ENCODE measurements at places on chromosomes 7 and 10.

- DNase-seq: peak; percentile 42
Observed at GRCh38 chr7:142375710-142376313, 118.0 kb upstream of the PRSS58 start.

GRCh38 chr10:124578231-124579010 is 116.8 kb downstream of the LHPP start:
- no peak for DNase-seq

GRCh38 chr10:78889536-78890063 is 179.2 kb upstream of the ZMIZ1 start:
- no peak for DNase-seq

GRCh38 chr10:96673318-96674099 is 46.8 kb downstream of the PIK3AP1 start:
- peak; percentile 29 for DNase-seq

- DNase-seq: no peak
Observed at GRCh38 chr10:86649471-86650150, 4.7 kb upstream of the OPN4 start.

GRCh38 chr7:81934596-81935301 is 164.9 kb upstream of the HGF start:
- DNase-seq: no peak

DNA sequence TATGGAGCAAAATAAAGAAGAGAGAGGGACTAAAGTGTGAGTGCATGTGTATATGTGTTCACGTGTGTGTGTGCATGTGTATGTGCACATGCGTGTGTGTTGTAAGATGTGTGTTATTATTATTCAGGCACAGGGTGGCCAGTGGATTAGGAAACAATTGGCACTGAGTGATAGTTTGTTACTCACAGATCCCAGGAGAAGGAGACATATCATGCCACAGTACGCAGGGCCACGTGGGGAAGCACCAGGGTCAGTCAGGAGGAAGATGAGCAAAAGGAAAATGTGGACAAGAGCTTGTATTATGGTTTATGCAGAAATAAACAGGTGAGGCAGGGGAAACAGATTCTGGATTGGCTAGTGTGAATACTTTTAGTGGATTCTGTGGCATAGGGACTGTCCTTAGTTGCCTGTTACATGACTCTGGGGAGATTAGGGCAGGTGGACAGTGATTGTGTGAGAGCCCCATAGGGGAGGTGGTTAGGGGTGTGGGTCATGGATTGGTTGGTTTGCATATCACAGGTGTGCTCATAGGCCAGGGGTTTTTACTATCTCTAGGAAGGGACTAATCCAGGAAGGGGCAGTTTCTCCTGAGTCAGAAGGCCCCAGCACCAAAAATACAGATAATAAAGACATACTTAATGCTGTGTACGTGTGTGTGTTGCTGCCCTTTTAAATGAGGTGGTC is 90.0 kb downstream of the PLXDC2 start:
- DNase-seq: no peak

- no peak for DNase-seq
Observed at GRCh38 chr7:154836021-154836448, 166.9 kb downstream of the PAXIP1 start.

DNA sequence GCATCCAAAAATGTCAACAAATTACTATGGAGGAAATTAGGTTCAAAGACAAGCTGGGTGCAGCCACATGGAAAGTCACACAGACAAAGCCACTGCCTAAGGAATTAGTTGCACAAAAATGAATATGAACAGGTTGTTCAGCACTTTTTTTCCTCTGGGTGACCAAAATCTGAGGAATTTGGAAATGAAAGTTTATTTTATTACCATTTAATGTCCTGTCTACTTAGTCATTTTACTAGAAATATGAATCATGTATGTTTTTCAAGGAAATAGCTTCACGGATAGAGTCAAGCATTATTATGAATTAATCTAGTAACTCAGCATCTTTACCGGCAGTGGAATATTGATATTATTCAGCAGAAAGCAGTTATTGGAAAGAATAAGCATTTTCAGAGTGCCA is 106.3 kb downstream of the ANK3 start:
- DNase-seq: no peak

DNA sequence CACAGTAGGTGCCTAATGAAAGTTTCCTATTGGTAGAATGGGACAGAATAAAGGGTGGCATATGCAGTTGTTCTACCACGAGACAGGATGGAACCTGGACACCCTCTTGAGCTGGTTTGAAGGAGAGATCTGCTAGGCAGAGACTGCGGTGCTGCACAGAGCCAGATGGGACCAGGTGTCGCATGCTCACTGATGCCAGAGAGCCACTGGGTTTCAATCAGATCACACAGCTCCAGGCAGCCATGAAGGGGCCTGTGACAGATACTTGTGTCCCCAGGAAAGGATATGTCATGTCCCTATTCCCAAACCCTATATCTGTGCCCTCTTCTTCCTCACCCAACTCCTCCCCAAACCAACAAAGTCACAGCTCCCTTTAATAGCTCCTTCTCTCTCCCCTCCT is 235.7 kb downstream of the PRPF18 start:
- DNase-seq: no peak

- peak; percentile 66 for DNase-seq
Observed at GRCh38 chr10:104349623-104350126, 4.0 kb upstream of the CFAP58 start.

- DNase-seq: peak; percentile 92
Observed at GRCh38 chr10:70302292-70302691, 18.5 kb upstream of the NPFFR1 start.

DNA sequence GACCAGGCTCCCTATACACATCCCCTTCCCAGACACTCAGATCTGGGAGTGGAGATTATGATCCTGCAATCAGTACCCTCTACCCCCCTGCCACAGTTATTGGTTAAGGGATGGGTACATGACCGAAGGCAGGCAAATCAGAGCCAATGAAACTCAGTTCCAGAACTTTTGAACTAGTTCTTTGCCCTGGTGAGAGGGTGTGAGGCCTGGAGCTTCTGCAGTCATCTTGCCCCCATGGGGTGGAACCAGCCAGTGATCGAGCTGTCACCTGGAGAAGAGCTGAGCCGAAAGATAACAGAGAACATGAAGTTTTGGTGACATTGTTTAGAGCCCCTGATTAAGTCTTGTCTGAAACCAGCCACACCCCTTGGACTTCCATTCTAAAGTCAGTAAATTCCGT is 88.2 kb upstream of the DUSP5 start:
- DNase-seq: no peak

DNA sequence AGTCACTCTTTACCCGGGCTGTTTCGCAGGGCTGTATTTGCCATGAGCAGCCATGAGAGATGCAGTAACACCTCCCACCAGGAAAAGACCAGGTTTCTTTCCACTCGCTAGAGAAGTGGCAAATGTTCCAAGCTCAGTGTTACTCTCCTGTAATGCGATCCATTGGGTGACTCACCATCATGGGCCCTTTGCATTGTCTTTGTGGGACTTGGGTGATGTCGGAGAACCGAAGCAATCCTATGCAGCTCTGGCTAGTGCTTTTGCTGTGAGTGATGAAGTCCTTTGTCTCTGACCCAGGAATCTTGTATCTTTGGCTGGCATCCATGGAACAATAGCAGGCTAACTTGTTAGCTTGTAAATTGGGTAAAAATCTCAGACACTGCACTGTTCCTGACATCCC is 40.0 kb downstream of the GHRHR start:
- DNase-seq: peak; percentile 46

GRCh38 chr10:76338187-76338586 is 906.8 kb downstream of the LRMDA start:
- DNase-seq: no peak

DNA sequence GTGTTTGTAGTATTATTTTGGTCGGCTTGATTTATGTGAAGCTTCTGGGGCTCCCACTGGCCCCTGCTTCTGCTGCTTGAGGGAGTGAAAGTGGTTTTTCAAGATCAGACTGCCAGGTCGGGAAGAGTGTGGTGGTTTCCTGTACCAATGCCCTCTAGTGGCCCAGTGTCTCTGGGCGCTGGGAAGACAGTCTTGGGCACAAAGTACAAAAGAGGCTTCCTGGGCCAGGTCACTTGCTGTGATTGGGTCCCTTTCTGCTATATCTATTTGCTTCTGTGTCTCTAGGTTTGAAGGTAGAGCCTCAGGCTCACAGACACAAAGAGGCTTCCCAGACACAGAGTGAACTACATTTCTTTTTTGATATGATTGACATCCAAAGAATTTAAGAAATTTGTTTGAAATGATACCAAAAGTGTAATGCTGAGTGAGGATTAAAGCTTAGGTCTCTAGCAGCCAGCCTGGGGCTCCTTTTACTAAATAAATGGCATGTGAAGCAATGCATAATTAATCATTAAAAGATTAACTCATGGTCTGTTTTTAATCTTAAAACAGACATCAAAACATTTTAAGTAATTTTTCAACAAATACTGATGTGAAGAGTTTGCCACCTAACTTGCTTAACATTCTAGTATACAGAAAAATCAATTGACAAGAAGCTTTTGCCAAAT is 36.3 kb downstream of the ABCB1 start:
- DNase-seq: no peak

DNA sequence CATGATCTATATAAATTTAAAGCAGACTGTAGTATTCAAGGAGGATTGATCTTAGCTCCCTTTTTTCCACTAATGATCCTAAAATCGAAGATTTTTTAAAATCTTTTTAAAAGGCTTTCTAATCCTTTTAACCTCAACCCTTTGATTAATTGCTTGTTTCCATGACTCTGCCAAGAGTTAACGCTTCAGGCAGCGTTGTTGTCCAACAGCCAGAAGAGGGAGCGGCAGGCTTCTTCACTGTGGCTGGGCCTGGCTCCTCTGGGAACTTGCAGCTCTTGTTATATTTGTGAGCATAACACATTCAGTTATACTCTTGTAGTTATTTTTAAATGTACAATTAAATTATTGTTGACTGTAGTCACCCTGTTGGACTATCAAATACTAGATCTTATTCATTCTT is 26.3 kb downstream of the CRCP start:
- DNase-seq: peak; percentile 82

GRCh38 chr7:2982831-2983230 is 60.8 kb downstream of the CARD11 start:
- DNase-seq: no peak

DNA sequence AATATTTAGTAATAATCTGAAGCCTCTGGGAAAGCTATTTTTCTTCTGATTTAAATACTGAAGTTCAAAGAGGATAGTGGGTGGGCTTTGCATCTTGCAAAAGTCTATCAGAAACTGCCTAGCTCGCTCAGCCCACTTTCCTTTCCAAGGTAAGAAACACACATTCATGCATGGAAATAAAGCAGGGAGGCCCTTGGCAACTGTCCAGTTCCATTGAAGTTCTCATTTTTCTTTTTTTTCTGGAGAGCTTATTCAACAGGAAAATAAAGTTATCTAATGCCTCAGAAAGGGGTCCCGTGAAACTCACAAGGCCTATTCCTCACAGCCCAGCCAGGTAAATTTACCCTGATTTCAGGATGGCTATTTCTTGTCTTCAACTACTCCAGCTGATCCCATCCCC is 654.9 kb downstream of the KCNMA1 start:
- no peak for DNase-seq

GRCh38 chr7:49398746-49399145 is 374.7 kb upstream of the VWC2 start:
- no peak for DNase-seq

DNA sequence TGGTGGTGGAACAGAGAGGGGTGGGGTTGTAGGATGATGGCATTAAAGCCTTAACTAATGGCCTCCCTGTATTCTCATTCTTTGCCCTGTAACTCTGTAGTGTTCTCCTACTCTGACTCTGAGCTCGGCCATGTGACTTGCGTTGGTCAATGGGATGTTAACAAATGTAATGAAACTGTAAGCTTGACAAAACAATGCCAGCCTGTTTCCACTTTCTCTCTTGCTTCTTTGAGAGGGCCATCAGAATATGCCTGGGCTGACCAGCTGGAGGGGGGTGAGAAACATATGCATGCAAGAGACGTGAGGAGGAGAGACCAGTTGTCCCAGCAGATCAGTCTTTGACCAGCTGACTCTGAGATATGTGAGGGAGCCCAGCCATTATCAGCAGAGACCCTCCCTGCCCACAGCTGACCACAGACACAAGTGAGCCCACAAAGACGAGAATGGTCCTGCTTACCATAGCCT is 100.6 kb downstream of the ICA1 start:
- DNase-seq: no peak

GRCh38 chr10:61217851-61218565 is 235.2 kb downstream of the TMEM26 start:
- DNase-seq: no peak

- DNase-seq: no peak
Observed at GRCh38 chr7:44151956-44152355, 10.8 kb upstream of the MYL7 start.

DNA sequence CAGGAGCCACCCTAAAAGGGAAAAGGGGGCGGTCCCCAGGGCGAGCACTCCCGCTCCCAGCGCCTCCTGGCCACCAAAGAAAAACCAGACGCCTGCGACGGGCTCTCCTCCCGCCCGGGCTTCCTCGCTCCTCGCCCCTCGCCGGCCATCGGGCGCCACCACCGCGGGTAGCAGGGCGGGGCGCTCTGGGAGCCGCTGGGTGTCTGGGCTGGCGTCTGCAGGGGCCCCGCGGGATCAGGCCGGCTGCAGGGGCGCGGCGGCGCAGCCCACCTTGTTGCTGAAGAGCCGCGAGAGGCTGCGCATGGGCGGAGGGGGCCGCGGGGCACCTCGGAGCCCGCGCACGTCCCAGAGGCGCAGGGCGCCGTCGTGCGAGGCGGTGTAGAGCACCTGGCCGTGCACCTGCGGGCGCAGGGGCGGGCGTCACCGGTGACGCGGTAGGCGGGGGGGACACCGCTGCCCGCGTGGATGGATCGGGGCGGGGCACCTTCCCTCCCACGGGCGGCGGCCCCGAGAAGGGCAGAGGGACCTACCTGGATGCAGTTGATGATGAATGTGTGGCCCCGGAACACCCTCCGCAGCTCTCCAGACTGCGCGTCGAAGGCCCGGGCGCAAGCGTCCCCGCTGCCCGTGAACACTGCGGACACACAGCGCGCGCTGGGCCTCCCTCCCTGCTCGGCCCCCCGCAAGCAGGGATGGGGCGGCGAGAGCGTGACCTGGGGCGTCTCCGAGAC is 28.3 kb downstream of the WDR86 start:
- DNase-seq: no peak

DNA sequence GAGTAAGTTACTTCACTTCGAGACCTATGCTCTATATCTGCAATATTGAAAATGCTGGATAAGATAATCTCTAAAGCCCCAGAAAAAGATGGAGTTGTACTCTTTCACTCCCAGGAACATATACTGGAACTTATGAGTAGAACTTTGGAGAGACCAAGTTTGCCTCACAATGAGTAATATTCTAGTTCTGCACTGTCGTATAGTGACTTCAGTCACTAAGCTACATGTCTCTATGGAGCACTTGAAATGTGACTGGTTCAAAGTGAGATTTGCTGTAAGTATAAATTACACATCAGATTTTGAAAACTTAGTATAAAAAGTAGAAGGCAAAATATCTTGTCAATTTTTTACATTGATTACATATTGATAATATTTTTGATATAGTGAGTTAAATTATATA is 116.4 kb downstream of the PTEN start:
- DNase-seq: no peak

DNA sequence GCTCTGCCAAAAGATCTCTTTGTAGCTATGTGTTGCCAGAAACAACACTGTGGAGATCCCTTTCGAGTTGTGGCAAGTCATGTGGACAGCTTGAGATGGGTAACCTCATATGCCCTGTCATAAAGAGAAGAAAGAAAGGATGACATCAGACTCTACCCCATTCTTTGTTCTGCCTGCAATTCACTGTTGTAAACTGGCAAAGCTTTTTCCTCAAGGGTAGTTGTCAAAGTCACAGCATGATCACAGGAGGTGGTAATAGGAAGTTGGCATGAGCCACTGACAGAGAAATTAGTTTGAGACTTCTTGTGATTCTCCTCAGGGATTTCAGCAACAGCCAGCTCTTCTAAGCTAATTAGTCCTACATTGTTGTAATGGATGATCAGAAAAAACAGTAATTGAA is 19.4 kb upstream of the MINDY3 start:
- DNase-seq: no peak
